ENCODE measurements at places on chromosomes 4 and X. TPM values are rescaled to one million over a fixed set of nuclear protein-coding genes. Genes with fewer than 3 reads are reported as not detected.

RNF175 gene
- not detected for total RNA-seq

C4orf50 gene
- not detected for total RNA-seq

DBET gene
- total RNA-seq: not detected

ERVMER34-1 gene
- total RNA-seq: 0.71 TPM

HHIP gene
- 0.76 TPM for total RNA-seq

SSX3 gene
- total RNA-seq: not detected

PPP2R2C gene
- 37.4 TPM for total RNA-seq

PLP1 gene
- not detected for total RNA-seq

BGN gene
- not detected for total RNA-seq

TCEAL9 gene
- 97.0 TPM for total RNA-seq

CCDC158 gene
- total RNA-seq: not detected

NUDT11 gene
- total RNA-seq: 2.7 TPM

CYP4V2 gene
- 3.1 TPM for total RNA-seq

HTR2C gene
- not detected for total RNA-seq

YIPF7 gene
- total RNA-seq: not detected

Measured in A549 treated with AZD2906 at 1 μM for 4 hours (cell line).